ENCODE measurements at places on chromosomes 2 and 18. TPM values are rescaled to one million over a fixed set of nuclear protein-coding genes. Genes with fewer than 3 reads are reported as not detected.

DNA sequence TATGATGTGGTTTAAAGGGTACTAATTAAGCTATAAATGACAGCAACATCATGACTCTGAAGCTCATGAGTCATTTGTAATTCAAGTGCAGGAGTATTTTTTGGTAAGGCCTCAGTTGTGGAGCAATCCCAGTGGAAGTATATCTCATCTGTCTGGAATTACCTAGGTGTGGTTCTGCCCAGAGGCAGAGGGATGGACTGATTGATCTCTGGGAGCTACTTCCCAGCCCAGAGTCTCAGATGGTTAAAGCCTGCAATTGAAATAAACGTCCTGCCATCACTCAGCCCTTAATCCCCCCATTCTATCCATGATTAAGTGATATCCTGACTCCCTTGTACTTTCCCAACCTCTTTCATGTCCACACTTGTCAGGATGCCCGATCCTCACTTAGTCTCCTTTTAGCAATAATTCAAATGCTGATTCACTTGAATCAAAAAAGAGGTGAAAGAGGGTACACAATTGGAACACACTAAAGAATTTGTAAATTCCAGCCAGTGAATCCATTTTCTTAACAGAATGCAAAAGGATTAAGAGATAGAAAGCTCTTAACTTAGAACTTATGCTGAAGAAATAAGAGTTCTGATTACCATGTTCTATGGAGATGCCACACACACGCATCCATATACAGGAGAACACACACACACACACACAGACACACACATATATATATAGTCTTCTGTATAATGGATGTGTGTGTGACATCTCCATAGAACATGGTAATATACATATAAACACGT, 664.4 kb downstream of the NYAP2 start:
- H3K4me3 ChIP-seq, result no peak overlapping the region
- H3K4me1 ChIP-seq, result no peaks in the 10 kb centered on the region
- no peaks in the 10 kb centered on the region for H3K36me3 ChIP-seq
- no peak for DNase-seq
- H3K27ac ChIP-seq, result no peak overlapping the region
- H3K27me3 ChIP-seq, result no peaks in the 10 kb centered on the region

DNA sequence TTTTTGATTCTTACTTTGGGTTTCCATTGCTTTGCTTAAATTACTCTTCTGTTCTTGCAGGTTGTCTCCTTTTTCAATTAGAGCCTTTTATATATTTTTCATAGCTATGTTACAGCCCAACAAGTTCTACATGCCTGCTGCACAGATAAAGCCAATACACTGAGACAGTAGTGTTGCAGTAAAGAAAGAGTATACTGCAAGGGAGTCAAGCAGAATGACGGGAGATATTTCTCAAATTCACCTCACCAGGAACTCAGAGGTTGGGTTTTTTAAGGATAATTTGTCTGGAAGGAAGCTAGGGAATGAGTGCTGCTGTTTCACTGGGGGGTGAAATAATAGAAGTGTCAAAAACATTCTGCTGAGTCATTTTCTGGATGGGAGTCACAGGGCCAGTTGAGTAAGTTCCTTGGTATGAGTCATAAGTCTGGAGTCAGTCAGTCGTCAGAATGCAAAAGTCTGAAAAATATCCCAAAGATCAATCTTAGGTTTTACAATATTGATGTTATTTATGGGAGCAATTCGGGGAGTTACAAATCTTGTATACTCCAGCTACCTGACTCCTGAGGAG, 193.0 kb upstream of the RGPD4 start:
- H3K4me1 ChIP-seq, result no peaks in the 10 kb centered on the region
- no peak overlapping the region for H3K4me3 ChIP-seq

- H3K27ac ChIP-seq, result no peak overlapping the region
- no peaks in the 10 kb centered on the region for H3K27me3 ChIP-seq
- H3K4me1 ChIP-seq, result no peaks in the 10 kb centered on the region
- H3K36me3 ChIP-seq, result peaks cover 63% of the 10 kb centered on the region
Observed at GRCh38 chr2:24220554-24221291, 45.9 kb downstream of the FAM228A start.

Gene CPO
- not detected for total RNA-seq

Gene SLC14A1
- 6.8 TPM for total RNA-seq

Gene CBLN2
- total RNA-seq, result not detected

DNA sequence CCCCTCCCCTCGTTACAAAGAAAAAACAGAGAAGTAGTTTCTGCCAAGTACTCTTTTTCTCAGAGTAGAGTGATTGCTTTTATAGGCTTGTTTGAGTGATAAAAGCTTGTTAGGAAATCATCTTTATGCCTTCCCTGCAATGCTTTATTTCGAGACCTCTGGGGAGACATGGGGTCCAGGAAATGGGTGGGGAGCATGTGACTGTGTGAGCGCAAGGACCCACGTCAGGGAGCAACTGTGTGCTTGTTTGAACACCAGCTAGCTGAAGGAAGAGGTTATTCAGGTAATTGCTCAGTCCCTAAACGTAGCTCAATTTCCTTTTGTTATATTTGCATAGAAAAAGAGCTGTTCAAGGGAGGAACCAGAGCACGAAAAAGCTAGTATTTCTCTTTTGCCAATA, 187.3 kb downstream of the FAM210A start:
- no peaks in the 10 kb centered on the region for H3K4me1 ChIP-seq
- DNase-seq, result no peak
- no peaks in the 10 kb centered on the region for H3K27me3 ChIP-seq
- H3K27ac ChIP-seq, result no peak overlapping the region

GRCh38 chr2:27965841-27966240, 75.3 kb downstream of the BABAM2 start:
- no peaks in the 10 kb centered on the region for H3K27me3 ChIP-seq
- H3K36me3 ChIP-seq, result no peaks in the 10 kb centered on the region
- no peak for DNase-seq
- peaks cover 7% of the 10 kb centered on the region for H3K4me1 ChIP-seq
- H3K4me3 ChIP-seq, result no peak overlapping the region

DNA sequence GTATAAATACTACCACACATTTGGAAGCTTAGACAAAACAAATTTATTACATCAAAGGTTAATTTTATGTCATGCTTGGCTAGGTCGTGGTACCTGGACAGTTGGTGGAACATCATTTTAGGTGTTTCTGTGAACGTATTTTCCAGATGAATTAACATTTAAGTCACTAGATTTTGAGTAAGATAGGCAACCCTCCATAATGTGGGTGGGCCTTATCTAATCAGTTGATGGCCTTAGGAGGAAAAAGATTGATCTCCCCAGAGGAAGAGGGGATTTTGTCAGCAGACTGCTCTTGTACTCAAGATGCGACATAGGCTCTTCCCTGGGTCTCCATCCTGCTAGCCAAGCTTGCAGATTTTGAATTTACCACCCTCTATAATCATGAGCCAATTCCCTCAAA, 85.0 kb downstream of the RPRM start:
- no peaks in the 10 kb centered on the region for H3K27me3 ChIP-seq
- H3K4me3 ChIP-seq, result no peak overlapping the region
- H3K36me3 ChIP-seq, result no peaks in the 10 kb centered on the region
- H3K4me1 ChIP-seq, result no peaks in the 10 kb centered on the region

Gene IL1RN
- total RNA-seq, result 40.6 TPM

- no peaks in the 10 kb centered on the region for H3K4me1 ChIP-seq
- no peak overlapping the region for H3K4me3 ChIP-seq
- H3K27ac ChIP-seq, result no peak overlapping the region
- no peaks in the 10 kb centered on the region for H3K27me3 ChIP-seq
- peaks cover 25% of the 10 kb centered on the region for H3K36me3 ChIP-seq
Observed at GRCh38 chr2:113192459-113193100, 18.8 kb downstream of the PSD4 start.

Gene ZNF396
- total RNA-seq, result 2.4 TPM

Gene LOXHD1
- 7.3 TPM for total RNA-seq

DNA sequence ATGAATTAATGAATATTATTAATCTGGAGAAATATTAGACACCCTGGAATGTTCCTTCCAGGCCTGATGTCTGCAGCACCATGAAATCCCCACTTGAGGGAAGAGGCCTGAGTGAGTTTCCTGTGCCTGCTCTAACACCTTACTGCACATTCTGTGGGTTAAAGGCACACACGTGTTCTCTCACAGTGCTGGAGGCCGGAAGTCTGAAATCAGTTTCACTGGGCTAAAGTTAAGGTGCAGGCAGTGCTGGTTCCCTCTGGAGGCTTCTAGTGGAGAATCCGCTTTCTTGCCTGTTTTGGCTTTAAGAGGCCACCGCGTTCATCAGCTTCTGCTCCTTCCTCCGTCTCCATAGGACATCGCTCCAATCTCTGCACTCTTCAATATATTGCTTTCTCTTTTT, 48.7 kb downstream of the ACKR3 start:
- H3K4me3 ChIP-seq, result no peak overlapping the region
- H3K4me1 ChIP-seq, result no peaks in the 10 kb centered on the region
- H3K27ac ChIP-seq, result no peak overlapping the region
- DNase-seq, result no peak
- no peaks in the 10 kb centered on the region for H3K36me3 ChIP-seq

DNA sequence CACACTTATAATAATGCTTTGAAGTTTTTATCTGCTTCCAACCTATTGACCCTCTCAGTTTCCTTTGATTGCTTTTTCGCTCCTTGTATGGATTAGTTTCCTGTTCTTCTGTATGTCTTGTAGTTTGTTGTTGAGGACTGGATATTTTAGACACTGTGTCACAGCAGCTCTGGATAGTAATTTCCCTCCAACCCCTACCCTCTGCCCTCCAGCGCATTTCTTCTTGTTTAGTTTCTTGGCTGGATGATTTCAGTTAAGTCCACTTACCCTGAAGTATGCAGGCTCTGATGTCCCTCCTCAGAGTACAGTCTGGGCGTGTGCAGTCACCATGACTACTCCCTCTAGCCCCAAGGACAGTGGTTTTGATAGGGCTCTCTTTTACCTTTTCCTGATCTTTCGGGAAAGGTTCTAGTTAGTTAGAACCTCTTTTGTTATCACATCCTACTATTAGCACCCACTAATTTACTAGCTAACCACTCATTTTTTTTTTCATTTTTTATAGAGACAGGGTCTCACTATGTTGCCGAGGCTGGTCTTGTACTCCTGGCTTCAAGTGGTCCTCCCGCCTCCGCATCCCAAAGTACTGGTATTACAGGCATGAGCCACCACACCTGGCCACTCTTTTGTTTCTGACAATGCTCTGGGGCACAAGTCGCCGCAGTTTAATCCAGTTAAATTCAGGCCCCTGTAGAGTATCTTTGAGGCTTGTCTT, 16.3 kb upstream of the LYG1 start:
- H3K27ac ChIP-seq, result no peak overlapping the region
- no peaks in the 10 kb centered on the region for H3K27me3 ChIP-seq
- no peak overlapping the region for H3K4me3 ChIP-seq

DNA sequence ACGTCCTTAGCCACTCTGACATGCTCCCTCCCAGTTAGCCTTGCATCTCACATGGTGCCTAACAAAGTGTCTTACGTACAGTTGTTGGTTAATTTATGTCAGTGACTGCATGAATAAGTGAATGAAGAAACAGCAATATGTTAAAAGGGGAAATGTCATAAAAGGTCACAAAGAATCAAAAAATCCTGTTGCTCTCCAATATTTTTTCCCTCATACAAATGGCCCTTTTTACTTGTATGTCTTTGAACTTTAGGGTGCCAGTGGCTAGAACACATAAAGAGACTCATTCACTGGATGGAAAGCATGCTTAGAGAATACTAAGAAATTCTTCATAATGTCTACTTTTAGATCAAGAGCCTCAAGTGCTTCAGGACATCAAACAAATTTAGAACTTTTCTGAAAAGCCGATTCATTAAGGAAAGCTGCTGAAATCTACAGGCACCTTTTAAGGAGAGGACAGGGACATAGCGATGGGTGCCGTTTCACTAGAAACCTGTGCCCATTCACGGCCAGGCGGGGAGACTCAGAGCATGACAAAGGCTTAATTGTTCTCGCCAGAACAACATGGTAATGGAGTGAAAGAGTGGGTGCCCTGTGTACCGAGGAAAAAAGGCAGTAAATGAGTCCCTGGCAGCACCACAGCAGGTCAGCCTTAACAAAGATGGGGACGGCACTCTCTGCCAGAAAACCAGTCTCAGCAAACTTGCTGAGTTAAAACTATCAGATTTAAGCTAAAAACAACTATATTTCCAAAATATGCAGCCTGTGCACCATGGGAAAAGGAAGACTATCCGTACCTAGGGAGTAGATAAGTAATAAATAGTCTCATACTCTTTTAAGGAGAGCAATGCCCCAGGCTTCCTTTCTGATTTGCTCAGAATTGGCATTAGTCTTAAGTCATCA, 71.6 kb upstream of the SPTBN1 start:
- peaks cover 28% of the 10 kb centered on the region for H3K4me1 ChIP-seq
- no peak overlapping the region for H3K4me3 ChIP-seq
- no peaks in the 10 kb centered on the region for H3K36me3 ChIP-seq

Gene UGT1A5
- total RNA-seq, result 1.0 TPM

DNA sequence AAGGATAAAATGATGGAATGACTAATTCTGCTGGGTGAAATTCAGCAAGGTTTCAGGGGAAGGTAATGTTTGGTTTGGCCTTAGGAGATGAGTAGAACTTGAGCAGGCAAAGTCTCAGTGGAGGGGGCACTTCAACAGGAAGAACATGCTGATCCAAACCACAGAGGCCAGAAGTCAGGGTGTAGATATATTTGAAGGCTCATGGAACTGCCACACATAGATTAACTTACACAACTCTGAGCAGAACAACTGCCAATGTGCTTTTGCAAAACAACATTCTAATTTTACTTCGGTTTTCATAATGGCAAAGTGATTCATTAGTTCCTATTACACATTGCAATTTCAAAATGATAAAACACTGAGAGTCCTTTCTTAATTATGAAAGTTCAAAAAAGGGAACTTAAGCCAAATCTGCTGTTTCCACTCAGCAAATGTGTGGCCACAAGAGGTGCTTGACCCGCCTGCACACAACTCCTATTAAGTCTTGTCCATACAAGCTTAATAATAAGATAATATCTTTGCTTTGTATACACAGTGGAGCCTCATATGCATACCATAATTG, 284.8 kb downstream of the MREG start:
- H3K4me1 ChIP-seq, result peaks cover 9% of the 10 kb centered on the region
- H3K27me3 ChIP-seq, result no peaks in the 10 kb centered on the region
- peak overlapping the region; percentile 46 for H3K27ac ChIP-seq
- H3K36me3 ChIP-seq, result no peaks in the 10 kb centered on the region
- no peak for DNase-seq

Gene BCL2
- total RNA-seq, result 5.9 TPM

DNA sequence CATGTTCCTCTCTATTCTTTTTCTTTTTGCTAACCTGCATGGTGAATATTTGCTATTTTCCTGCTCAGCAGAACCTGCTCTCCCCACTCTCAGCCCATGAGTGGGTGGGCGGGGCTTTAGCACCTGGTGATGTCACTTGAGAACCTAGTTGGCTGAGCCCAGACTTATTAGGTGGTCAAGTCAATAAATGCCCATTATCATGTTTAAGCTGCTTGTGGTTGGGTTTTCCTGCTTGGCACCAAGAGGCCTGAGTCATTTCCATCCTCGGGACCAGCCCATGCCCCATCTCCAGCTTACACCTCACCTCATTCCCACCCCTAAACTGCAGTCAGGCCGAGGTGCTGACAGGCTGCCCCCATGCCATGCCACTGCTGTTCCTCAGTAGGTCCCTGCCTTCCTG, 226.6 kb downstream of the ANKRD30B start:
- H3K4me3 ChIP-seq, result no peak overlapping the region
- no peak for DNase-seq
- no peaks in the 10 kb centered on the region for H3K36me3 ChIP-seq
- H3K27me3 ChIP-seq, result no peaks in the 10 kb centered on the region

- no peak overlapping the region for H3K4me3 ChIP-seq
- DNase-seq, result no peak
- no peaks in the 10 kb centered on the region for H3K4me1 ChIP-seq
- no peaks in the 10 kb centered on the region for H3K36me3 ChIP-seq
- no peak overlapping the region for H3K27ac ChIP-seq
- H3K27me3 ChIP-seq, result no peaks in the 10 kb centered on the region
Observed at GRCh38 chr2:49167131-49167530, 12.8 kb upstream of the FSHR start.

Gene GKN1
- not detected for total RNA-seq

All from upper lobe of left lung (tissue), 6 donors.